ENCODE measurements at places on chromosomes 1 and 21.

DNA sequence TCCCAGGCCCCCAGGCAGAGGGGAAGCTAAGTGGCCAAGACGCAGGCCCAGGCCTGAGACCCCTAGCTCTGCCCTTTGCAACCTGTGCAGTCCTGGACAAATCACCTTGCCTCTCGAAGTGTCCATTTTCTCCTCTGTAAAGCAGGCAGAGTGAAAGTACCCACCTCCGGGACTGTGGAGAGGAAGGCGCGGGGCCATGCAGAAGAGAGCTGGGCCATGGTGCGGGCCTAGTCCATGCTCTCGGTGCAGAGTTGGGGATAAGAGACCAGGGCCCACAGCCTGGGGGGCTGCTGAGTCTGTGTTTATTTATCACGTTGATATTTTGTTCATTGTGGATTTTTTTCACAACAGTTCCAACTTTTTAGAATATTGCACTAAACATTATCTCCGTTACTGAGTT, 160.2 kb upstream of the VAMP3 start:
- DNase-seq, result no peak

GRCh38 chr1:168112673-168113305, 23.9 kb downstream of the GPR161 start:
- DNase-seq, result peak; percentile 31

DNA sequence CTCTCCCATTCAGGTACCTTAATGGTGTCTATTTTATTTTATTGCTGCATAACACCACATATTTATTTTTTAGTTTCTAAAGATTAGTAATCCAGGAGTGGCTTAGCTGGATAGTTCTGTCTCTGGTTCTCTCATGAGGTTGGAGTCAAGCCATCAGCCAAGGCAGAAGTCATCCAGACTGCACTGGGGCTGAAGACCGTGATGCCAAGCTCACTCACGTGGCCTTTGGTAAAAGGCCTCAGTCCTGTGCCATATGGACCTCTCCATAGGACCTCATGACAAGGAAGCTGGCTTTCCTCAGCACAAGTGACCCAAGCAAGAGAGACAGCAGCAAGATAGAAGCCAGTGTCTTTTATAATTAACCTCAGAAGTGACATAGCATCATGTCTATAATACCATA, 23.0 kb upstream of the DDR2 start:
- no peak for DNase-seq

- DNase-seq, result peak; percentile 46
Observed at GRCh38 chr1:114979278-114979891, 50.2 kb upstream of the TSHB start.

GRCh38 chr1:21255284-21255942, 34.9 kb downstream of the ECE1 start:
- DNase-seq, result peak; percentile 79

GRCh38 chr1:214843281-214843680, 239.3 kb upstream of the KCNK2 start:
- no peak for DNase-seq

- no peak for DNase-seq
Observed at GRCh38 chr1:75986478-75986877, 54.3 kb upstream of the ASB17 start.

DNA sequence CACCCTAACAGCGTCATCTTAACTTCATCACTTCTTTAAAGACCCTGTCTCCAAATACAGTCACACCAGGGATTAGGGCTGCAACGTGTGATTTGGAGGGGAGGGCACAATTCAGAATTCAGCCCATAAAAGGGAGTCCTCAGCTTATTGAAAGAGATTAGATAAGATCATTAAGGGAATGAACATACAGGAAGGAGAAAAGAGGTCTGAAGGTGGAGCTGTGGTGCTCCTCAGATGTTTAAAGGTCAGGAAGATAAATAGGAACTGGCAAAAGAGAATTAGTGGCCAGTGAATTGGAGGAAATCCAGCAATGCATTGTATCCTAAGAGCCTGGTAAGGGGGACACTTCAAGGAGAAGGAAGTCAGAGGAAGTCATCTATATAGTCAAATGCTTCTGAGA, 113.5 kb downstream of the PROX1 start:
- DNase-seq, result no peak

DNA sequence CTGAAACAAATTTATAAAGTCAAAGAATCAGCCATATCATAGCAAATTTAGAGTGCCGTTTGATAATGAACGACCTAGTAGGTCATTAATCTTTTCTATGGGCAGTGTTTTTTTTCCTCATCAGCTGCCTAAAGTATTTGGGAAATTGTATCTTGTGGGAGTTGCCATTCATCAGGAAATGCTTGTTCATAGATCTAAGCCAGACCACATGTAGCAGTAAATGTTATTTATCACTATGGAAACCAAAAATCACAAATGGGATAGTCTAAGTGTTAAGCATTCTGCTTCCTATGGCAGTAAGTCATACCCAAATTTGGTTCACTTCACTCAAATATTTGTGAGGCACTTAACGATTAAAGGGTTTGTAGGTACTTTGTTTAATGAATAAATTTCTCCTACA, 52.9 kb downstream of the LRRC8D start:
- no peak for DNase-seq

DNA sequence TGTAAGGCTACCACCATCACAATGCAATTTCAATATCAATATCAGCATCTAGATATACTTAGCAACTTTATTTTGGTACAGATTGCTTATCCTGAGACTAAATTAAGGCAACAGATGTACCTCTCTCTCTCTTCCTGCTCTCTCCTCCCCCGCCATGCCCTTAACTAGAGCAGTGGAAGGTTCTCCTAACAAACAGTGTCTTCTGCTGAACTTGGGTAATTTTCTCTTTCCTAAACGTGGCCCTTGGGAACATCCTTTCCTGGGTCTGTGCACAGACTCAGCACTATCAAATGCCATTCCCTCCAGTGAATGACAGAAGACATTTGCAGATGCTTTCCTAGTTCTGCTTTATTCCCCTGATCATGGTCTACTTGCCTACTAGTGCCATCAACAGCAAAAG, 85.6 kb upstream of the TTC39A start:
- DNase-seq, result no peak

- DNase-seq, result no peak
Observed at GRCh38 chr1:230713547-230713914, 391 bp downstream of the AGT start.

GRCh38 chr1:52054496-52055065, 410 bp downstream of the TXNDC12 start:
- no peak for DNase-seq

DNA sequence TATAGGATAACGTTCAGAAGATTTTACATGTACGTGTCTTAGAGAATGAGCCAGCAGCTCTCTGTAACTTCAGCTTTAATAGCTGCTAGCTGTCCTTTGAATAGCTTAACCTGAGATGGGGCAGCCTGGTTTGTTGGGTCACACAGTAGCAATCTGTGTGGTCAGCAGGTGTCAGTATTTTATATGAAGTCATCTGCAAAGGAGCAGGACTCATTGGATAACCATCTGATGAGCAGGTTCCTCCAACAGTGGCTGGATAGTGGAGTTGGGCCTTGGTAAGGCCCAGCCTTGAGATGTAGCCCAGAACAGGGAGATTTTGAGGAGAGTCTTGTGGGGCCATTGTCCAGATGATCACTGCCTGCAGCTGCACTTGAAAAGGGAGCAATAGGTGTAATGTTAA, 6.4 kb downstream of the GSTM5 start:
- DNase-seq, result no peak

GRCh38 chr1:179921981-179922872, 32.4 kb upstream of the CEP350 start:
- DNase-seq, result no peak

DNA sequence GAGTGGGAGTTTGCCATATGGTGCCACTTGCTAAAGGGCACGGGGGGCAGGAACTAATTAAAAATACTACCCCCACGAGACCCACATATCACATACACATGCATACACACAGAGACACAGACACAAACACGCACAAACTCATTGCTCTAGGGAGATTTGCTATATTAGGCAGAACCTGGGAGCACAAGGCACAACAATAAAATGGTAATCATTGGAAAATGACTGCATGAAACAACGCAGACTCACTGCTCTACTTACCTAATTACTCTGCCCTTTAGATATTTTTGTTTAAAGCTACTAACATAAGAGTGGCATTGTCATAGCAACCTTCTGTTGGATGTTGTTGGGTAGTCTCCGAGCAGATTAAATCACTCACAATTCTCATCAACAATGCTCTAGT, 20.3 kb upstream of the RGS4 start:
- DNase-seq, result no peak

DNA sequence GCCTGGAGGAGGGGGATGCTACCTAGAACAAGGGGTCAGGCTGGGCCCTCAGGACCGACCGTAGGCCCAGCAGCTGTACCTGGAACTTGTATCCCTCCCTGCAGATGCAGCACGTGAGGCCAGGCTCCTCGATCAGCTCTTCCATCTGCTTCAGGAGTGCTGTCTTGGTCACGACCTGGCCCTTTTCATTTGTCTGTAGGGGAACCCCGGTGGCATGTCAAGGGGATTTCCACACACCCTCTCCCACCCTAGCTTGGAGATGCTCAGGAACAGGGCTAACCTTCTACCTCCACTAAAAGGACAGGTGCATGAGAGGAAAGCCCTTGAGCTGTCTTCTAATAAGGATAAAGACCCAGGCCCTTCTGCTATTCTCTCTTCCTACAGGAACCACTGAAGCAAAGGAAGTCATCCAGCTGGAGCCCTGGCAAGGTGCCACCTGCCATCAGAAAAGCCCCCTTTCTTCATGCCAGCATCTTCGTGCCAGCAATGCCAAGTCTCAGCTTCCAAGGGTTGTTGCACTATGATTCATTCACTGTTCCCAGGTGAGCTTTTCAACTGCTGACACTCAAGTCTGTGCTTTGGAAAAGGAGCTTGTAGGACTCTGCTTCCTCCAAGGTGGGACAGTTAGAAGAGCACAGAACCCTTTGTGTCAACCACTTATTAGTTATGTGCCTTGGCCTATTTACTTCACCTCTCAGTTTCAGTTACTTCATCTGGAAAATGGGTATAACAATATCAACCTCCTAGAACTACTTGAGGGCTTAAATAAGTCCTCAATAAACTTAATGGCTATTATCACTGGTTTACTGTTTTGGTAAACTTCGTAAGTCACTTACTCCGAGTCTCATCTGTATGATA, 122.1 kb downstream of the UBR4 start:
- DNase-seq, result peak; percentile 8

DNA sequence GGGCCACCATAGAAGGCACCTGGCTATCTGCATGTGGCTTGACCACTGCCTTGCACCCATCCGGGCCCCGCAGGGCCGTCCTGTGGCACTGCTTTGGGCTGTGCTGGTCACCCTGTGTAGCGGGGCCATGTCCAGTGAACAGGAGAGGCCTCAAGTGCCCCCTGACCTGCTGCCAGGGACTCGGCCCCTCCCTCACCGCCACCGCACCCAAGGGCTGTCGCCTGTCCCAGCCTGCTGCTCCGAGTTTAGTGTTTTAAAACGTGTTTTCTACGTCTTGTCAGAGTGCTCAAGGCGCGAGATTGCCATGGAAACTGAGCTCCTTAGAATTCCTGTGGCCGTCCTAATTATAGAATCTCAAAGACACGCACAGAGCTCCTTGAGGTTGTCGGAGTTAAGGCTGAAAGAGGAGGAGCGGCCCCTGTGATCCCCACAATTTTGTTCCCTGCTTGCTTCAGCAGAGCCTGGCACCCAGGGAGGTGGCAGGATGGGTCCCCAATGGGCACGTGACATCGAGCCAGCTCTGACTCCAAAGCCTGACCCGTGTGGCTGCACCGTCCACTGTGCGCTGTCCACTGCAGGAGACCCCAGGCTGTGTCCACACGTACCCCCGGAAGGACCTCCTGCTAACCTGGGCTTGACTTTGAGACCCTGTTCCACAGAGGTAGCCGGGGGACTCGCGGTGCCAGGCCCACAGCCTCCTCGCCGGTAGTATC, 66.2 kb downstream of the FAAP20 start:
- DNase-seq, result no peak

GRCh38 chr1:27102707-27103468, 52.0 kb downstream of the SLC9A1 start:
- peak; percentile 57 for DNase-seq

- DNase-seq, result no peak
Observed at GRCh38 chr1:40839943-40840335, 22.2 kb downstream of the CITED4 start.

- peak; percentile 93 for DNase-seq
Observed at GRCh38 chr1:25239681-25240541, 7.3 kb downstream of the RSRP1 start.

DNA sequence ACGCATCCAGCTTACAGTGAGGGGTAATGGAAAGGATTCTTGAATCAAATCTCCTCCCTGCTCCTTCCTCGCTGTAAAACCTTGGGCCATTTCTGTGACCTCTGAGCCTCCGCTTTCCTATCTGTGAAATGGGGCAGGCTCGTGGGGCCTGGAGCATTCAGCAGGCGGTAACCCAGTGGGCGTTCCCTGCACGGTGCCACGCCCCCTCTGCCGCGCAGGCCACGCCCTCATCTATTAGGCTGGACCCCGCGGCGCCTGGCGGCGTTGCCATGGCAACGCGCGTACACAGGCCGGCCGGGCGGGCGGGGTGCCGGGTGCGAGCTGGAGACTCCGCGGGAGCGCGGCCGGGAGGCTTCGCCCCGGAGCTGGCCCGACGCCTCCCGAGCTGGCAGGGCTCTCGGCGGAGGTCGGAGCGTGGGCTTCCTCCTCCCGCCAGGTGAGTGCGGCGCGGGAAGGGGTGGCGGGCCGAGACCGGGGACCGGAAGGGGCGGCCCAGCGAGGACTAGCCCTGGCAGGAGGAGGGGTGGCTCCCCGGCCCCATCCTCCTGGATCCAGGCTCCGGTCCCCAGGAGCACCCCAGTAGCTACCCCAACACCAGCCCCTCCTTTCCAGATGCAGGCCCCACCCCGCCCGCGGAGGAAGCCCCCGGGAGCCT, at the start of gene FHAD1:
Gene FHAD1, plus strand, starts transcription at position 264 of the 655 bp plus-strand sequence. CDS start 4,562 bp downstream, outside the sequence.
- peak; percentile 17 for DNase-seq

DNA sequence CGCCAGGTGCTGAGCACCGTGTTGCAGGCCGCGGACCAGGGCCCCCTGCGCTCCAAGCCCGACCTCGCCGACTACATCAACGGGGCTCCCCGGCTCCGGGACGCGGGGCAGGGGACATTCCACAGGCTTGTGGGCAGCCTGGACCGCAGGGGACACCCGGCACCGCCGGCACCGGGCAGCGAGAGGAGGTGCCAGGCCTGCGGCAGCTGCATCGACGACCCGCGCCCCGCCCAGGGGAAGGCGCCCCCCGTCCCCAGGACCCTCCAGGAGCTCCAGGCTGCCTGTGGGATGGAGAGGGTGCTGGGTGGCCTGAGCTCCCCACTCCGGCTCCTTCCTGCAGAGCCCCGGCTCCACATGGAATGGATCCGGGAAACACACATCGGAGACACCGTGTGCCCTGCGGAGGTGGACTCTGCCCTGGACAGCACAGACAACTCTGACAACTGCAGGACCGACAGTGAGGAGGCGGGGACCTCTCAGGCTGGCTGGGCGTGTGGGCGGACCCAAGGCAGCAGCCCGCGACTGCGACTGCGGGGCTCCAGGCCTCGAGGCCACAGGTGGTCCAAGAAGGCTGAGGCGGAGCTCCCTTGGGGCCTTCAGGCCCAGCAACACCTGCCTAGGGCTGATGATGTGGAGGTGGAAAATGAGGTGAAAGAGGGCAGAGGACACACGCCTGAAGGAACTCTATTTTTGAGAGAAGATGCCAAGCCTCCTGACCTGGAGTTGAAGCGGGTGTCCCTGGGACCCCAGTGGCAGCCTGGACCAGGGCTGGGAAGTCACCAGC, 22.8 kb downstream of the KIAA1614 start:
- no peak for DNase-seq

- DNase-seq, result no peak
Observed at GRCh38 chr1:38991638-38992411, 749 bp downstream of the AKIRIN1 start.

GRCh38 chr1:208269338-208269666, 25.1 kb upstream of the PLXNA2 start:
- no peak for DNase-seq

- DNase-seq, result no peak
Observed at GRCh38 chr1:90262791-90263190, 267.9 kb downstream of the ZNF326 start.

- DNase-seq, result no peak
Observed at GRCh38 chr1:203049576-203050180, 23.4 kb downstream of the PPFIA4 start.
